Neuronal stem cell (in vitro differentiated cells): ENCODE measurements at places on chromosomes 7 and 10.

DNA sequence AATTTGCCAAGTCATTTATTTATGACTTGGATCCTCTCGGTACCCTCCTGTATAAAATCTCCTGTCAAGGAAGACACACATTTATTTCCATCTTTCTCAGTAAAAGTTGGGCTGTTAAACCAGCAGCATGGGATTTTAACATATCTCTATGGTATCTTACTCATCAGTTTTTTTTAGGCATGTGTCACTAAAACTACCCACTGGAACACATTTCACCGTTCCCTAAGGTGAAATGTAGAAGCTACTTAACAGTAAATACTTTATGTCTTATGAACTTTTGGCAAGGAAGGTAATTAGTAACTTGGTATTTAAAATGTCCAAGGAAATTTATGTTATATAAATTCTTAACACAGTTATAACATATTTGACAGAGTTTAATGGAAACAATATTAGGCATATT lies 152.5 kb upstream of the HDAC9 start:
- DNase-seq = no peak

GRCh38 chr10:49286686-49287085 lies 12.3 kb upstream of the C10orf71 start:
- DNase-seq = no peak

DNA sequence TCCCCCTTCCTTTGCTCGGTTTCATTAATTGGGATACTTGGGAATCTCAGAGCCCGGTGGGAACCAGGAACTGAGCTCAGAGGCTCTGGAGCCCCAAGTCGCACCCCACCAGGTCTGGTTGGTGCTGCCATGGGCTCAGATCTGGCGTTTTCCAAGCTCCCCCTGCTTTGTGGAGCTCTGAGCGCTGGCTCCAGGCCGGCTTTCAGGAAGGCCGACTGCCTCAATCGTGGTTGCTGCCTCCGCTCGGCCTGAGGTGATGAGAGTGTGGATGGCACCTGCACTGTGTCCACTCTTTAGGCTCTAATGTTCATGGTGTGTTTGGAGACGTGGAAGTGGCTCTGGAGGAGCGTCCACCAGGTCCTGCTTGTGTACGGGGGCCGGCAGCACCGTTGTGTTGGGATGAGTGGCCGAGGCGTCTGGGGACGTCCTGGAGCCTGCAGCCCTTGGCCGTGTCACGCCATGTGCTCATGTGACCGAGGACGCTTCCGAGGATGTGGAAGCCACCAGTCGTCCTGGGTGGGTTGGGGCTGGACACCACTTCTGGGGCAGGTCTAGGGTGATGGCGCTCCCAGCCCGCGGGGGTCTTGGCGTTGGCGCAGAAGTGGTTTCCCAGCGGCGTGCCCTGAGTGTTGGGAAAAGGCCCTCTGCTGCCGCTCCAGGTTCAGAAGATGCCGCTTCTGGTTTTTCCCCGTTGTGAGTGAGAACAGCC lies 8.2 kb downstream of the INPP5A start:
- DNase-seq = no peak

DNA sequence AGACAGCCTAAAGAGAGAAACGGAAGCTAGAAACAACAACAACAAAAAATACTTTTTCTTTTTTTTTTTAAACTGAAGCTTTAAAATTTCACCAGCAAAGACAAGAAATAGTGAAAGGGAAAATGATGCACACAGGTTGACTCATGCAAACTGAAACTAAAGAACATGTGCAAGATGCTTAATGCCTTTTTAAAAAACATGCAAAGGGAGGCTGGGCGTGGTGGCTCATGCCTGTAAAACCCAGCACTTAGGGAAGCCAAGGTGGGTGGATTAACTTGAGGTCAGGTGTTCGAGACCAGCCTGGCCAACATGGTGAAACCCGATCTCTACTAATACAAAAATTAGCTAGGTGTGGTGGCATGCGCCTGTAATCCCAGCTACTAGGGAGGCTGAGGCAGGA lies 15.1 kb upstream of the CUBN start:
- DNase-seq = no peak

- DNase-seq = no peak
Measured at GRCh38 chr10:100448951-100449350, 13.9 kb upstream of the WNT8B start.

DNA sequence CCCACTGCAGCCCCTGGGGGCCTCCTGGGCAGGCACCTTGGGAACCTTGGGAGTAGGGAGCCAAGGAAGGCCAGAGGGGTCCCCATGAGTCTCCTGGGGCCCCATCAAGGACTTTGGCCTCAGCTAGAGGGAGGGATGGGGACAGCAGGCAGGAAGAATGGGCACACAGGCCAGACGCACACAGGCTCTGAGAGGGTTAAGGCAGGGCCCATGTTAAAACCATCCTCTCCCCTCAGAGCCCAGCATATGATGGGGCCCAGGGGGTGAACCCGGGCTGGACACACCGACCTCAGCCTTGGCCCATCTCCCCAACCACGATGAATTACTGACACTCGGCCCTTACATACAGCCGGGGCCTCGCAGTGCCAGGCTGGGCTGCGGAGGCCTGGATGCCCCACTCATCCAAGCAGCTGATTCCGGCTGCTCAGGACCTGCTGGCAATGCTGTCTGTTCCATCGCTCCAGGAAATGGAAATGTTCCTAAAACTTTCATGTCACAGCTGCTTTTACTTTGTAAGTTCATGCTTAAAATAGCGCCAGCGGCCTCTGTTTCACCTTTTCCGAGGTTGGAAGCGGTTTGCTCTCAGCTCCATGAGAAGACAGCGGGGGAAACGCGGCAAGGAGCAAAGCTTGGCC lies 17.3 kb upstream of the INPP5A start:
- no peak for DNase-seq

DNA sequence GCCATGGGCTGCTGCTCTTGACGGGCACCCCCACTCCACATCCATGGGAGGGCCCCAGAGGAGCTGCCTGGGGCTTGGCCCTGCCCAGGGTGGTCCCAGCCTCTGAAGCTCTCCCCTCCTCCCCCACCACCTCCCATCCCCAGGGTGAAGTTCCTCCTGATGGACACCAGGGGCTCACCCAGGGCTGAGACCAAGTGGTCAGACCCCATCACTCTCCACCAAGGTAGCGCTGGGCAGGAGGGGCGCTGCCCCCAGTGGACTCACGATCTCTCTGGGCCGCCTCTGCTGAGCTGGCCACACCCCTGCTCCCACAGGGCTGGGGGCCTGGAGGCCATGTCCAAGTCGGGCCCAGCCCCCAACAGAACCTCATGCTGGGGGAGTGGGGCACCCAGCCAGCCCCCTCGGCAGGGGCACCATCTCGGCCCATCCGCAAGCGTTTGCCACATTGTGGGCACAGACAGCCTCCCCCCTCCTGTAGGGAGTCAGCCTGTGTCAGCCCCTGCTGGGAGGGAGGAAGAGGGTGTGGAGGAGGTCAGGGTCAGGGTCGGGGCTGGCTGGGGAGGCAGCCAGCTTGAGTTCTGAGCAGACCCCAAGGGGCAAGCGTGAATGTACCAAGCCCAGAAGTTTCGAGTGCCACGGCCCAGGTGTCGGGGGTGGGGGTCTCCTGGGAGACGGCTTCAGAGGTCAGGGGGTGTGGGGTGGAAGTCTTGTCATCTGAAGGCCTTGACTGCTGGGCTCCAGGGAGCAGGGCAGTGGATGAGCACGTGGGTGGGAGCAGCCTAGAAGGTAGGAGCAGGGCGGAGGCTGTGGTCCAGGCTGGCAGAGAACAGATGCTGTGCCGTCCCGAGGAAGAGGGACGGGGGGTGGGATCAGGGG lies 2.8 kb downstream of the UPK3B start:
- no peak for DNase-seq

DNA sequence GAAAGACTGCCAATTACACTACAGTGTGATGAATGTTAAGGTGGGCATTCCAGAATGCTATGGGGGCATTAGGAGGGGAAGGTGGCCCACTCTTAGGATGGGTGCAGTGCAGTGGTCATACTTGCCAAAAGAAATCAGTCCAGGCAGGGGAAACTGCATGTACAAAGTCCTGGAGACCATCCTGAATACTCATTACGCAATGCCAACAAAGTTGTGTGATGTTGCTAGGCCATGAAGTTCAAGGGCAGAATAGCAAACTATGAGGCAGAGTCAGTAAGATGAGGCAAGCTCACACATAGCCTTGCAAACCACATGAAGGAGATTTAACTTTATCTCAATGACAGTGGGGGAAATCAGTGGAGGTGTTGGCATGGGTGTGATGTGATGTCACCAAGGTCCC lies 49.8 kb upstream of the SLC35B4 start:
- DNase-seq = no peak

- no peak for DNase-seq
Measured at GRCh38 chr10:94349327-94349726, 13.4 kb downstream of the NOC3L start.

DNA sequence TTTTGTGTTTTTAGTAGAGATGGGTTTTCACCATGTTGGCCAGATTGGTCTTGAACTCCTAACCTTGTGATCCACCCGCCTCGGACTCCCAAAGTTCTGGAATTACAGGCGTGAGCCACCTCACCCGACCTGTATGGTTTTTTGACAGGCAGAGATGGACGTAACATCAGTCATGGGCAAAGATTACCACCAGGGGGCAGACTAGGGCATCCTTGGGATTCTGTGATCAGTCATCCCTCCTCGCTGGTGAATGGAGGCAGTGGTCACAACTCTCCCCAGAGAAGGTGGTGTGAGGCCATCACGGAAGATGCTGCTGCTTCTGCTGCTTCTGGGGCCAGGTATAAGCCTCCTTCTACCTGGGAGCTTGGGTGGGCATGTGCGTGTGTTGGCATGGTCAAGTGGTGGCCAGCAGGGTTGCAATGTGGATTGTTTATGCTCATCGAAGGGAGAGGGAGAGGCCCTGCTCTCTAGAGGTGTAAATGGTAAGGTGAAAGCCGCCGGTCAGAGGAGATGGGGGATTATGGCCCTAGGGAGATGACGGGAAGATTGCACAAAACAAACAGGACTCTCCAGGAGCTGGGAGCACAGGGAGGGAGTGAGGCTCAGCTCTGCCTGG lies 122.7 kb upstream of the PRSS1 start:
- DNase-seq = peak; percentile 45

GRCh38 chr10:80064120-80064886 lies 14.2 kb upstream of the TMEM254 start:
- no peak for DNase-seq

GRCh38 chr7:10874666-10875065 lies 99.0 kb upstream of the PHF14 start:
- DNase-seq = no peak

DNA sequence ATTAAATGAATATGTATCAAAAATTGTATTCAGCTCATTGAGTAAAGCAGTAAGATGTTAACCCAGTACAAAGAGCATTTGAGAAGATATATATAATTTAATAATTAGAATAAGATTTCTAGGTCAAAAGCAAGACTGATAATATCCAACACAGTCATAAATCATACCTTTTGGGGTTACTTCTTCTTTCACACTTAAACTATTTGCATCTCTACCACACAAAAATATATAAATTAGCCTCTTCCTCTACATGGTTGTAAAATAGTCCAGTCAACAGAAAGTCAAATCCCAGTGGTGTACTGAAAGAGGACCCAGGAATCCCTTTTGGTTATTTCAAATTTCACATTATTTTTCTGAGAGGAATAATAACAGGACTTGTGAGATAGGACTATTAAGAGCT lies 204.6 kb upstream of the INHBA start:
- DNase-seq = no peak

DNA sequence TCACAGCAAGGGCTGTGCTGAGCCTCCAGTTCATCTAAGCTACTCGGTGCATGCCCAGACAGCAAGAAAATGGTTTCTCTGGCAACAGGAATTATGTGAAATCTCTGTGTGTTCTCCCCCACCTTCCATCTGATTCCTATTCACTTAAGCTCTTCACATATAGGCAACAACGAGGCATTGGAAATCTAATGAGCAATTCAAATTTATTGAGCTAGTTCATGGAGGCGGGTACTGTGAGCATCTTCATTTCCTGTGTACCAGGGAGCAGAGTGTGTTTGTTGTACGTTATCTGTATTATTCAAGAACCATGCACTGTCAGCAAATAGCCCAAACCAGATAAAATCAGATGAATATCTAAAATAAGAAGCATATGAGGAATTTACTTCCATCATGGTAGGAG lies 739.1 kb downstream of the MAGI2 start:
- DNase-seq = no peak

DNA sequence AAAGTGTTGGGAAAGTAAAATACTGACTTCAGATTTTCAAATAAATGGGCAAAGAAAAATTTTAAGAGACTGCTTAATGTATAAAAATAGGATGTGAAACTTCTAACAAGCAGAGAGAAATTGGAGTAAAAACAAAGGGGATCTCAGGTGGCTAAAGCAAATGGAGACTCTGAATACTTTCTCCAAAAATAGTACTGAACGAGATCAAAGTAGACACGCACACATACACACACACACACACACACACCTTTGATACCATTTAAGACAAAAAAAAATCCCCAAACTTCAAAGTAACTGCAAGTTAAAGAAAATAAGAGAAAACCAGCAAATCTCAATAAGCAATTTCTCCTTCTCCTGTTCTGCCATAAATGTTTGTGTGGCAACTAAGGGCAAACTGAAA lies 307.3 kb downstream of the CRPPA start:
- no peak for DNase-seq

GRCh38 chr10:133173860-133174640 lies 14.0 kb downstream of the KNDC1 start:
- DNase-seq = no peak

- no peak for DNase-seq
Measured at GRCh38 chr10:120465138-120465537, 8.1 kb downstream of the PLPP4 start.

- DNase-seq = no peak
Measured at GRCh38 chr7:142586611-142587010, 162.7 kb upstream of the PRSS1 start.

DNA sequence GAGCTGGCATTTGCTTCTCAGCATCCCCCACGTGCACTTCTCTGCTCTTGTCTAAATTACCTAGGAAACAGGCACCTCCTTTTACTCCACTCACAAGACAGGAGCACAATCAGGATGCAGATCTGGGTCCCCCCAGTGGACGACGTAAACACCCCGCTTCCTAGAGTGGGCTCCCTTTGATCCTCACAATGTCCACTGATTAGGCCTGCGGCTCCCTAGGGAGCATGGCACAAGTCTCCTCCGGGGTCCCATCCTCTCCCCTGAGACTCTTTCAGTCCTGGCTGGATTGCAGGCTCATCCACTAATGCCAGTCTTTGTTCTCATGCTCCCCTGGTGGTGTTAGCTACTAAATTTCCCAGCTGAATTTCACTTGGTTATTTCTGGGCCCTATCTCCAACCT lies 98.3 kb downstream of the GLI3 start:
- DNase-seq = no peak

DNA sequence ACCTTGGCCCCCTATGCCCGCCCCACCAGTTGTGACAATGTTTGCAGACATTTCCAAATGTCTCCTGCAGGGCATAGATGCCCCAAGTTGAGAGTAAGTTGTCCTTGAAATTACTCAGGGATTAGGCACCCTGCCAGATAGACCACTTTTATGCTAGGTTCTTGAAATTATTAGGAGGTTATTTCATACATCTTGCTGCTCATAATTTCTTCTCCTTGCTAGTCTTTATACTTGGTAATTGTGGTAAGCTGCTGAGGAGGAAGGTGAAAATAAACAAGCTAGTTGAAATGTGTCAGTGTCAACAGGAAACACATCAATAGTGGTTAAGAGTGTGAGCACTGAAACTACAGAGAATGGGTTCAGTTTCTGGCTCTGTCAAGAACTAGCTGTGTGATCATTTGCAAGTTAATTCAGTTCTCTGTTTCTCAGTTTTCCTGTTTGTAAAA lies 63.7 kb upstream of the AOAH start:
- no peak for DNase-seq
